ENCODE measurements at places on chromosomes 12 and 14.

DNA sequence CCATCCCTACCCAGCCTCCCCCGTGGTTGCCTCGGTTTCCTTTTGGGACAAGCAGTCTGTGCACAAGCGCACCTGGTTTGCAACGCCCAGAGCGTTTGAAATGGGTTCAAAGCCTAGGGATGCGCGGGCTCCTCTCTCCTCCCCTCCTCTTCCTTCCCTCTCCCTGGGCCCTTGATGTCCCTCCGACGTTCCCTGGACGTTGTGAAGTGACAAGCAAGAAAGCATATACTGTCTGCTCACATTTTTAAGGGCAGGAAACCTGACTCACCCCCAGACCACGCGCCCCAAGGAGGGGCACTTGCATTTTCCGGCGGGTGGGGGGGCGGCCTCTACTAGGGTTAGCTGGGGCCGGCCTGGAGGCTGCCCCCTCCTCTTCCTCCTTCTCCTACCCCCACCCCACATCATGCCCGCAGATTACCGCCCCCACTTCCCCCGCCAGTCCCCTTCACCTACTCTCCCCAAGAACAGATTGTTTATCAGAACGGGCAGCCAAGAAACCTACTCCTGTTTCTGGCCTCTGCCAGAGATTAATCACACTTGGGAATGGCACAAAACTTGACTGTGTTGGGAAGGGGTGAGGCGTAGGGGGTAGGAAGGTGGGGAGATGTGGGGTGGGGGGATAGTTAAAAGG, 9.5 kb upstream of the IRF2BPL start:
- DNase-seq: no peak

DNA sequence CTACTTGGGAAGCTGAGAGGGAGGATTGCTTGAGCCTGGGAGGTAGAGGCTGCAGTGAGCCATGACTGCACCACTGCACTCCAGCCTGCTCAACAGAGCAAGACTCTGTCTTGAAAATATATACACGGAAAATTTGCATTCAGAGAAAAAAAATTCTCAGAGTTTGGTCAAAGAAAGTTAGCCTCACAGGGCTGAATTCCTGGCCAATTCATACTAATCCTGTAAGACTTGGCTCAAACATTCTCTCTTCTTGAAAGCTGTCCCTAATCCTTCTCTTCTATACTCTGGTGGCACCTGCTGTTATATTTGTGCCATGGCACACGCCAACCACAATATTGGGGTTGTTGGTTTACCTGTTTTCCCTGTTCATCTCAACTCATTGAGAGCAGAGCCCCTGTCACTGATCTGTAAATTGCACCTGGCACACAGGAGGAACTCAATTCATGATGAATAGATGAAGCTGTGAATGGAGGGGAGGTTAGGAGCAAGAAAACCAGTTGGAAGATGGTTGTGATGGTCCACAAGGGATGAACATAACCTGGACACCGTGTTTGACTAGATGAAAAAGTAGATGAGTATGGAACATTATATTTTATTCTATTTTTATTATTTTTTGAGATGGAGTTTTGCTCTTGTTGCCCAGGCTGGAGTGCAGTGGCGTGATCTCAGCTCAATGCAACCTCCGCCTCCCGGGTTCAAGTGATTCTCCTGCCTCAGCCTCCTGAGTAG, 36.8 kb upstream of the SPTSSA start:
- DNase-seq: no peak

DNA sequence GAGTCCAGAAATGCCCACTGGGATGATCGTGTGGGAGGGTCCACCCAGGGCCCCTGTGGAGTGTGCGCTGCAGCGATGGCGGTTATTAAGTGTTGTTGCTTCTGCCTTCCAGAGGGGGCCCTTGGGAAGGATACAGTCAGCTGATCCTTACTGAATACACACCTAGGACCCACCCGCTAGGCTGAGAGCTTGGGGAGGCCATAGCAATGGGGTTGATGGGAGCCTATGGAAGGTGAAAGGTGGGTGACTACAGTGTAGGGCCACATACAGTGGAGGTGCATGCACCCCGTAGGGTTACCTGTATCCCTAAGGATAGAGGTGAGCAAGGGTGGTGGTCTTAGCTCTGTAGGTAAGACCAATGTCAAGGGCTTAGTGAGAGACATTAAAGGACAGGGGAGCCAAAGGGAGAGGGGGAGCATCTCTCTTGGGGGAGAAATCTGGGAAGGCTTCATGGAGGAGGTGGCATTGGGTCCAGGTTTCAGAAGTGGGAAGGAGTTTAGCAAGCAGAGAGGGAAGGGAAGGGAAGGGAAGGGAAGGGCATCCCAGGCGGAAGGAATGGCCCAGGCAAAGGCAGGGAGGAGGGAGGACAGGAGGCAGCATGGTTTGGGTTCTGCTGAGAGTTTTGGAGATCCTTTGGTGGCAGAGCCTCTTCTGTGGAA, 73.1 kb upstream of the RIN3 start:
- DNase-seq: no peak

DNA sequence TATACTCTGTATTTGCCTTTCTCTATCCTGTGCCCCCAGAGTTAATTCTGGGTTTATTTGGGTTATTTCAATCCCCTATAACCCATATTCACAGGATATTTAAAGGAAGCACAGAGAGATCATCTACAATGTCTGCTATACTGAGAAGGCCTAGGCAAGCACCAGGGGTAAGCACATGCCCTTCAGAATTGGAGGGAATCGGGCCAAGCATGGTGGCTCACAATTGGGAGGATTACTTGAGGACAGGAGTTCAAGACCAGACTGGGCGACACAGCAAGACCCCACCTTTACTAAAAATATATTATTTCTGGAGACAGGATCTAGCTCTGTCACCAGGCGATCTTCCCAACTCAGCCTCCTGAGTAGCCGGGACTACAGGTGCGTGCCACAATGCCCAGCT, 11.3 kb downstream of the FOXN3 start:
- DNase-seq: no peak

- DNase-seq: no peak
These were observed 119.8 kb downstream of the KICS2 start for GRCh38 chr12:64102339-64102738.

DNA sequence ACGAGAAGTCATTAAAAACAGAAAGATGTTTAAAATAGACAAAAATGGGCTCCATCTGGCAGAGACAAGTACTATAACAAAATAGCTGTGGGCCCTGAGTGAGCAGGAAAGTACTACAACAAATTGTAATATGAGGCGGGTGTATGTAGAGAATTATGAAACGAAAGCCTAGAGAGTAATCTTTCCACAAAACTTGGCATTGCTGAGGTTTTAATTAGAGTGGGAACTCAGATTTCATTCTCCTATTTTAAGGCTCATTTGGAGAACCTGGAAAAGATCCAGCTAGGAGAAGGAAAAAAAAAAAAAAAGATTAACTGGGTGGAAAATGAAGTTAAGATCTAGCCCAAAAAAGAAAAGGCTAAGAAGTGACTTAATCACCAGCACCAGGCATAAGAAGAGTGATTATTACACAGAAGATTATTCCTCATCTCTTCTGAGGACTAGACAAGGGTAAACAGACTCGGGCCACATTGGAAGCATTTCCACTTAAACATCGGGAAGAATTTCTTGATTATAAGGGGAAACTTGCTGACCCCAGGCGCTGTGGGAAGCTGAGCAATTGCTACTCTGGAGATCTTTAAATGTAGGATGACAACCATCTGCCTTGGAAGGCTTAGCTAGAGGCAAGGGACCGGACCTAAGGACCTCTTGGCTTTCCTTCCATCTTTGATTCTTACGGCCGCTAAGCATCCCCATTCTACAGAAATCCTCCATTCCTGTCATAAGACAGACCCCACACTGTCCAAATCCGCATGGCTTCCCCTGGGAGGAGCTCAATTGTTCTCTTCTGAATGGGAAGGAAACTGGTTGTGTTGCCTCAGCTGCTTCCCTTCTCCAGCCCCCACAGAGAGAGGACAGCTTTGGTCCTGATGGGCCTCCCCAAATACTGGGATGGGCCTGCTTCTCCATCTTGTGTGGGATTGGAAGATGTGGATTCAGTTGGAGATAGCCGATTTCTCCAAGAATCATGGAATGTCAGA, 40.6 kb downstream of the IGF1 start:
- no peak for DNase-seq

- DNase-seq: no peak
These were observed 337 bp downstream of the ZC2HC1C start for GRCh38 chr14:75069811-75070145.

GRCh38 chr14:30620178-30620577, 1.9 kb upstream of the SCFD1 start:
- no peak for DNase-seq

GRCh38 chr14:90535556-90536090, 138.8 kb downstream of the CALM1 start:
- no peak for DNase-seq

- DNase-seq: no peak
These were observed 9.8 kb downstream of the ATL1 start for GRCh38 chr14:50569714-50570274.

DNA sequence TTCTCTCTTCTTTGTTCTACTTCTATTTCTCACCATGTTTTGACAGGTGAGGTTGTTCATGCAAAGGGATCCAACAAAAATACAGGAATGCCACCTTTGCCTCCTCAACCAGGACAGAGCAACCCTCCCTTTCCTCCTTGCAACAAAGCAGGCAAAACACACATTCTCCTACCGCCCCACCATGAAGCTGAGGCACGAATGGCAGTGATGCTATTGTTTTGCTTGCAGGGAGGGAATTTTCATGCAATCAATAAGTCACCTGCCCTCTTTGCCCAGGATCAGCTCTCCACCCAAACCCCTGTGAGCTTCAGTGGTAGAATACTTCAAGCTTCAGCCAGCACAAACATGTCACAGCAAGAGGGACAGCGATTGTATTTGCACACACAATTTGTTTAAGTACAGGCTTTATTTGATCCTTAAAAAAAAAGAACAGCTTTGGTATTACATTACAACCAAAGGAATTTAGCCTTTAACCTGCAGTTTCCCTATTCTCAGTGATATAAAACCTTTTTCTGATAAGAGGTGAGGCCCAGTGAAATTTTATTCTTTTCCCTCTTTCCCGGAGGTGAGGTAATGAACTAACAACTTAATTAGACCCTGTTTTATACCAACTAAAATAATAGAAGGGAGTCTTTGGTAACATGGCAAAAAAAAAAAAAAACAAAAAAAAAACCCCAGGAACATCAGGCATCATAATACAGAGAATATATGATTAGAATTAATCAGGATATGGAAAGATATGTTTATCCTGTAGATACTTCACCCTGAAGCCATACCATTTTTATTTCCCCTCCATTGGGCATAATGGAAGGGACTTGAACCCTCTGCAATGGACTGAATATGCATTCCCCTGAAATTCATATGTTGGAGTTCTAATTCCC, 87.0 kb upstream of the EEA1 start:
- no peak for DNase-seq

GRCh38 chr12:90481748-90482147, 473.2 kb downstream of the CCER1 start:
- no peak for DNase-seq

DNA sequence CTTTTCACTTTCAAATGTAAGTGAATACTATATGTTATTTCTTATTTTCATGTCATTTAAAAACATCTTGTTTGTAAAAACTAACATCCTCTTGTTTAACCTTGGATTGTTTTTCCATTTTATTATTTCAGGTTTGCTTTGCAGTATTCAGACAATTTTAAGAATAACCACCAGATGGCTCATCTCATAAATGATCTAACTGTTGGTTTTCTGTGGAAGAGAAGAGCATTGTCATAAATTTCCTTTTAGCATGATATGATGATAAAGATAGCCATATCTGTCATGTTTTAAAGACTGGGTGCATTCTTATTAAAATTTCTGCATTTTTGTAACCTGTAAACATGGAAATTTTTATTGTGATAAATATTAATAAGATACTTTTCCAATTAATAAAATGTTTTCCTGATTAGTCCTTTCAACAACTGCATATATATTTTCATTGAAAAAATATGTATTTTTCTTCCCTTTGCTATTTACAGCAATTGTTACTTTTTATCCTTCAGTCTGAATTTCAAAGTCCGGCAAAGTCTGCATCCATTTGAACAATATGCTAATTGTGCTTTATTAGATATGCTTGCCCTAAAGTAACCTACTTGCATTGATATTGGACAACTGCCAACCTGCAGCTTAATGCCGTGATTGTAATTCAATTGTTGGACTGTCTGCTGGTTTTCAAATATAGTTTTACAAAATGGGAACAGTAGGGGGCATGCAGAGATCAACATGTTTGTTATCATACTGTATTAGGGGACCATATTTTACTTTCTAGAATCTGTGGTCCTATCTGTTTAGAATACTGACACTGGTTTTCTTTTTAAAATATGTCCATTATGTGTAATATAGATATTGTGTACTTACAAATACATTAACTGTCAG, 163.4 kb downstream of the GARIN6 start:
- no peak for DNase-seq

DNA sequence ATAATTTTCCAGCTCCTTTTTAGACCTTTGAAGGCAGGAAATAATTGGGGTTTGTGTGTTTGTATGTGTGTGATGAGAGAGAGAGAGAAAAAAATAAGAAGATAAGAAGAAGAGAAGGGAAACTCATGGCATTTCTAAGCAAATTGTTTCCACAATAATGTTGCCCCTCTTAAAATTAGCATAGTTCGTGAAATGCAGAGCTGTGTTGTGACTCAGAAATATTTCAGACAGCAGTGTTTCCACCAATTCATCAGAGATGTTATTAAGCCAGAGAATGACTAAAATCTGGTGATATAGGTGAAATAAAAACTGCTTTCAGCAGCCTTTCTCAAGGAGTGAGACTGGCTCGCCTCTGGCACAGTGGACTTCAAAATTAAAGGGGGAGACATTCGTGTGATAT, 65.9 kb upstream of the ARHGAP5 start:
- DNase-seq: no peak

- no peak for DNase-seq
These were observed 2.7 kb upstream of the NKX2-8 start for GRCh38 chr14:36585100-36585499.

GRCh38 chr14:96215452-96216244, 11.0 kb downstream of the BDKRB2 start:
- no peak for DNase-seq

DNA sequence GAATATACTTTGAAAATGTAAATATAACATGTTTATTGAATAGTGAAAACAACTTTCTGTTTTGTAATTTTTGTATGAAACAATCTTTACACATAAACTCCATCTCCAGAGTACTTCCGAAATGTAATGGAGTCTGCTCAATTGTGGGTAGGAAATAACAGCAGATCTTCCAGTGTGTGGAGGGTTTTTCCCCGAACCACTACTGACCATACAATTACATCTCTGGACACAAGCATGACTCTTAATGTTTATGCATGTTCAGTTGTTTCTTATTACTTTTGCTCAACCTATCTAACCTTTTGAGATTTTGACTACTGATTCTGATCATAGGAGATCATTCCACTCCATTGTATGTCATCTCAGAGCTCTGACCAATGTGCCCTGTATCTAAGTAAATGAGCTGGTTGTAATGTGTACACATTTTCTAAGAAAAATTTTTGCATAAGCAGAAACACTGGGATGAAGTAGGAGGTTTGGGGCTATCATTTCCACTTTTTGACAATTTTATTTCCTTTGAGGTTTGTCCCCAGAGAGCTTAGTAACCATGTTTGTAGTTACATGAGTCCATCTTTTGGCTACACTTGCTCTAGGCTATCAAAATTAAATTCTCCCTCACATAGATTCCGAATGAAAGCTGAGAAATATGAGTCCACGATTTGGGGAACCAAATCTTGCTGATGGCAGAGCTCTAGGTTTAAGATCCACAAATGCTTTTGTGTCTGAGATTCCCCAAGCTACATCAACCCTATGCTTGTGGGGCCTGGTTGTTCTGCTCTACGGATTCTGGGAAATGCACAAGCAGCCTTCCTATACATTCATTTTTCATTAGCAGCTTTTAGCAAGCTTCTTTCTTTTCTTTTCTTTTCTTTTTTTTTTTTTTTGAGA, 21.4 kb upstream of the CLEC4D start:
- DNase-seq: no peak
